Fibroblast of skin of abdomen (primary cell): ENCODE measurements at places on chromosomes 7 and 10.

DNA sequence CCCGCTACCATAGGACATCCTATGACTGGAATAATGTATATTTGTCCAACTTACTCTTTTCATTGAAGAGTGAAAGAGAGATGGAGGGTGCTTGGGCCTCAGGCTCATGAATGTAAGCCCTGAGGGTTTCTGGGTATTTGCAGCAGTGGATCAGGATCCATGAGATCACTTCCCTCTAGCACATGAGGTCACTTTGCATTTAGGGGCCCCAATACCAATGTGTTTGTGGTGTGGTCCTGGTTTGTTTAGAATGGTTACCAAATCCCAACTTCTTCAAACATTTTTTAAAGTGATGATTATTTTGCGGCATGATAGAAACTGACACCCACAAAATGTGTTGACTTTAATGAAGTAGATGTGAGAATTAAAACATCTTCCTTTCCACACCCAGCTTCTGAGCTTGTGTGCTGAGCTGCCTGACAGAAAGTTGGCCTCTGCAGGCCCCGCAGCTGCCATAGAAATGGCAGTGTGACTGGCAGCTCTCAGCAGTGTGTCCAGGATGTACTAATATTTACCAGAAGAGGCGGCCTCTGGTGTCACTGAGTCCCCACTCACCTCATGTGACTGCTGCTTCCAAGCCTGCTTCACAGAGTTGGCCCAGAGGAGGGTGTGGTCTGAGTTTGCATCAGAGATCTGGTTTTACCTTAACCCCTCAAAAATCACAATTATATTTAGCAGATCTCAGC is 447.6 kb upstream of the NPVF start:
- no peak for DNase-seq

GRCh38 chr10:111103196-111103840 is 26.5 kb downstream of the ADRA2A start:
- DNase-seq, result no peak

- no peak for DNase-seq
Observed at GRCh38 chr10:86371116-86371515, 4.5 kb upstream of the GRID1 start.

DNA sequence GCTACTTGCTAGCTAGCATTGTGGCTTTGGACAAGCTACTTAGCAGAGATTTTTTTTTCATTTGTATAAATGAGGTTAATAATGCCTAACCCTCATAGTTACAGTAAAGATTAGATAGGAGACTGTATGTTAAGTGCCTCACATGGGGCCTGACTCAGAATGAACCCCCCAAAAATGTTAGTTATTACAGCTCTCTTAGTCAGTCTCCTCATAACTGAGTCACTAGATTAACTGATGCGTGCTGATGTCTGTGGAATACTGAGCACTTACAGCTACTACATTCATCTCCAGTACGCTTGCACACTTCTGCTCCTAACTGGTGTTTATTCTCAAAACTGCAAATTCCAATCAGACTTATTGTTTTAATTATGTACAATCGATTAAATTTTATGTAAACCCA is 315.3 kb downstream of the SNX13 start:
- peak; percentile 91 for DNase-seq

- DNase-seq, result no peak
Observed at GRCh38 chr10:69629519-69629896, 539 bp upstream of the FAM241B start.

DNA sequence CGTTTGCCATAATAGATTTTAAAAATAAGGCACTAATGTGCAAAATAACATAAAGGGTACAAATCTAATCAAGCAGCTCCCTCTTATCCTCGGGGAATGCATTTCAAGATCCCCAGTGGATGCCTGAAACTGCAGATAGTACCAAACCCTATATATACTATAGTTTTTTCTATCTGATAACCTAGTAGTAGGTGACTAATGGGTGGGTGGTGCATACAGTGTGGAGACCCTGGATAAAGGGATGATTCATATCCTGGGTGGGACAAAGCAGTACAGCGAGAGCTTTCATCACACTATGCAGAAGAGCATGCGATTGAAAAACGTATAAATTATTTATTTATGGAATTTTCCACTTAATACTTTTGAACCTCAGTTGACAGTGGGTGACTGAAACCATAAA is 464.5 kb downstream of the GRID1 start:
- DNase-seq, result no peak

GRCh38 chr7:110875346-110875745 is 215.6 kb upstream of the LRRN3 start:
- peak; percentile 8 for DNase-seq

GRCh38 chr10:1736144-1736971 is 967 bp downstream of the ADARB2 start:
- DNase-seq, result no peak

- DNase-seq, result peak; percentile 41
Observed at GRCh38 chr7:38222481-38223096, 44.5 kb downstream of the STARD3NL start.

DNA sequence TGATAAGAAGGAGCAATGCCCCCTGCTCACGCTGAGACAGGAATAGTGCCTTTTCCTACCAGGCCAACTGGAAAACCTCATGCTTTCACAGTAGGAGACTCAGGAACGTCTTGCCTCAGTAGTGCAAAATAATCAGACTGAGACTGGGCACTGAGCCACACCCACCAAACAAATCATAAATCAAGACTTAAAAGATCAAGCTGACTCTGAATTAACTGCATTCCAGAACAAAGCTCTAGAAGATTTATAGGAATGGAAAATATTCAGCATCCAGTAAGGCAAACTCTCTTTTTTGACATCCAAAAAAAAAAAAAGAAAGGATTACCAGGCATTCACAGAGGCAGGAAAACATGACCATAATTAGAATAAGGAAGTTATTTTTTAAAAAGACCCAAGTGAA is 30.5 kb upstream of the SLC18A3 start:
- DNase-seq, result peak; percentile 60

DNA sequence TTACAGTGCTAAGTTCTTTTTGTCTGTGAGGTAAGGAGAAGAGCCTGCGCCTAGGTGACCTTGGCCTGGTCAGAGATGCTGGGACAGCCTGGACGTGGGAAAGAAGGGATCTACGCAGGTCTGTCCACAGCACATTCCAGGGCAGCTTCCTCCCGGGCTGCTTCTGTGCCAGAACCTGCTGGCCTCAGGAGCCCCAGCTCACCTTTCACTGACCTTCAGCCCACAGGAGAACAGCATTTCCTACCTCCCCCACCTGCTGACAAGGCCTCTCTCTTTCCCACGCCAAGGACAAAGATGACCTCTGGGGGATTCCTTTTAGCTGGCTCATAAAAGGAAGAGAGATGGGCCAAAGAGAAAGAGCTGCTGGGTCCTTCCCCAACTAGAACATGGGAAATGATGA is 260.6 kb downstream of the KCNMA1 start:
- no peak for DNase-seq

DNA sequence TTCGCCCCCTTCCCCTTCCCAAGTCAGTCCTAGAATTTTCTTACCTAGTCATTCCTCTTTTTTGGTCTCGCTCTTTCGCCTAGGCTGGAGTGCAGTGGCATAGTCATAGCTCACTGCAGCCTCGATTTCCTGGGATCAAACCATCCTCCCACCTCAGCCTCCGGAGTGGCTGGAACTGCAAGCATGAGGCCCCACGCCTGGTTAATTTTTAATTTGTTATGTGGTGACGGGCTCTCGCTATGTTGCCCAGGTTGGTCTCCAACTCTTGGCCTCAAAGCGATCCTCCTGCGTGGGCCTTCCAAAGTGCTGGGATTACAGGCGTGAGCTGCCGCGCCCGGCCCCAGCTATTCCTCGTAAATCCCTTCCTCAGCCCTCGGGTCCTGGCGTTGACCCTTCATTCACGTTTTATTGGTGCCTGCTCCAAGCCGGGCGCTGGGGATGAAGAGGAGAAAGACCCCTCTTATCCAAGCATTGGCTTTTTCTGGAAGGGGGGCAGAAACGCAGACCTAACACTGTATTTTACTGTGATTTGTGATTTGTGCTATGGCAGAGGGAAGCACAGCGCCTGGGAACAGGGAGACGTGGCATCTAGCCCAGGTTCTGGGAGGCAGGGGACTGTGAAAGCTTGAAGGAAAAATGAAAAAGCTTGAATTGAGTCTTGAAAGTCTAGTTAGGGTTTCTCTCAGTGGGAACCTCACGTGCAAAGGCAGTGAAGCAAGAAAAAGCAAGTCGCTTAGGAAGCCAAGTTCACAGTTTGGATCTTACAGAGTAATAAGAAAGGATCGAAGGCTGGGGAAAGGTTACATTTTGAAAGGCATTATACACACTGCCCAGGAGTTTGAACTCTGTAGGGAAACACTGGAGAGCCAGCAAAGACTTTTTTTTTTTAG is 516 bp downstream of the ZNHIT1 start:
- no peak for DNase-seq

- DNase-seq, result peak; percentile 23
Observed at GRCh38 chr10:5596611-5597341, 69.6 kb downstream of the ASB13 start.

DNA sequence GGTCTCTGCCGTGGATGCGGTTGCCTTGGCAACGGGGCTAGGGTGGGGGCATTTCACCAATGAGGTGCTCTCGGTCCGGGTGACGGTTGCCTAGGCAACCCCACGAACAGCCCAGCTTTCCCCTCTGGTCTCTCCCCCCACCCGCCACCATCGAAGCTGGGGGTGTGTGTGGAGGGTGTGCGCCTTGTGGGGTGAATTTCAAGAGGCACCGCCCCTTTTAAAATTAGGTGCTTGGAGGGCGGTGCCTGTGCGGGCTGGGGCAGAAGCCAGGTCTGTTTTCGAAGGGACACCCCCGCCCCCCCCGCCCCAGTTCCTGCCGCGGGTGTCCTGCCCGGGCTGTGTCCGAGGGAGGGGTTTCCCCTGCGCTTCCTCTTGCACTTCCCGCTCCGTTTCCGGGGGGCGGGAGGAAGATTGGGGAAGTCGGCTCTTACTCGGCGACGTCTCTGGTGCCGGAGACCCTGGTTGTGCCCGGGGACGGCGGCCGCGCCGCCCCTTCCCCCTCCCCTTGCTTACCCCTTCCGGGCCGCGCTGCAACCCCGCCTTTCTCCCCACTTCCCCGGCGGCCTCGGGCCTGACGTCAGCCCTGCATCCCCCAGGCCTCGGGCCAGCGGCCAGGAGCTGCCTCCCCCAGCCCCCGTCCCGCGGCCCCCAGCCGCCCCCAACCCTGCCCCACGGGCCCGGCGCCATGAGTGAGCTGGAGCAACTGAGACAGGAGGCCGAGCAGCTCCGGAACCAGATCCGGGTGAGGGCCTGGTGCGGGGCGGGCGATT is 2.2 kb downstream of the GNB2 start:
- DNase-seq, result peak; percentile 69

- DNase-seq, result peak; percentile 40
Observed at GRCh38 chr10:3469639-3470020, 297.0 kb upstream of the PITRM1 start.

DNA sequence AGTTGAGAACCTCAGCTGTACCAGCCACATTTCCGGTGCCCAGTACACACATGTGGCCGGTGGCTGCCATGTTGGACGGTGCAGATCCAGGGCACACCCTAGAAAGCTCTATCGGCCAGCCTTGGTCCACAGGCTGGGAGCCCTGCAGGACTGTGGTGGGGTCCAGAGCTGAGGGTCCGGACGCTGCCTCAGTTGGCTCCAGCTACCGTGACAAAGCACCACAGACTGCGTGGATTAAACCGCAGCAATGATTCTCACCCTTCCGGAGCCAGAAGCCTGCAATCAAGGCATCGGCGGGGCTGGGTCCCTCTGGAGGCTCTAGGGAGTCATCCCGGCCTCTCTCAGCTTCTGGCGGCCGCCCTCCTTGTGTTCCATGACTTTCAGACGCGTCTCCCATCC is 50.1 kb downstream of the PDGFA start:
- DNase-seq, result no peak

- DNase-seq, result no peak
Observed at GRCh38 chr10:74361678-74362077, 210.7 kb downstream of the ADK start.
